Small intestine (tissue), 16 donors: ENCODE measurements at places on chromosomes 11 and 22. TPM values are rescaled to one million over a fixed set of nuclear protein-coding genes. Genes with fewer than 3 reads are reported as not detected.

DNA sequence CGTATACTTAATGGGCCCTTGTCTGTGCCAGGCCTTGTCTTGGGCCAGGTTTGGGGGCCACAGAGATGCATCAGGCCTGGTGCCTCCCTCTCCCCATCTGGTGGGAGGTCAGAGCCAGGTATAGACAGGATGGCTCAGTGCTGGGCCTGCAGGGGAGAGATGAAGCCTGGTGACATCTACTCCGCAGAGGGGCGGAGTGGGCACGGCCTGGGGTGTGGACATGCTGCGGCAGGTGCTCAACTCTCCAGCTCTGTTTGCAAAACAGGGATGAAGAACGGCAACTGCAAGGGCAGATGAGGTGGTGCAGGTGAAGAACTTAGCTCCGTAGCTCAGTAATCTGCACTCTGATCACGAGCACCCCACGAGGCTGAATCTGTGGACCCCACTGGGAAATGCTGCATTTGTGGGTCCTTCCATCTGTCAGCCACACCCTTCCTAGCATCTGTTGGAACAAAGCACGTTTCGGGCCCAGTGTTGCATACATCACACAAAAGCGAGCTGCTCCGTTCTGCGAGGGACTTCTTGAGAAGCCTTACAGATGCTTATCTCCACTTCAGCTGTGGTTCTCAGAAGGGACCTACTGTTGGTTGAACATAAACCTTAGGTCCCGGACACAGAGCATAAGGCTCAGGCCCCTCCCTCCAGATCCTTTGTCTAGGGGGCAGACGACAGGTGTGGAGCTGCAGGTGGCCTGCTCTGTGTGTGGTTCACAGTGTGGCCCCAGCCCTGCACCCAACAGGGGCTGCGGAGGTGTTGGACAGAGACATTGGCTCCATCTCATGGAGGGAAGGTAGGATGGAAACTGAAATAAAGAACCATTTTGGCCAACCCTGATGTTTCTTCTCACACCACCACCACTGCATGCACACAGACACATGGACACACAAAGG, 78.3 kb downstream of the LRRC32 start:
- no peak overlapping the region for H3K4me3 ChIP-seq
- no peak for DNase-seq
- H3K4me1 ChIP-seq, result no peaks in the 10 kb centered on the region
- no peaks in the 10 kb centered on the region for H3K36me3 ChIP-seq
- no peaks in the 10 kb centered on the region for H3K27me3 ChIP-seq
- H3K27ac ChIP-seq, result peak overlapping the region; percentile 14

GRCh38 chr11:230431-230830, 5.7 kb downstream of the SIRT3 start:
- H3K4me1 ChIP-seq, result peaks cover 10% of the 10 kb centered on the region
- no peak overlapping the region for H3K4me3 ChIP-seq
- H3K36me3 ChIP-seq, result peaks cover 2% of the 10 kb centered on the region
- no peak overlapping the region for H3K27ac ChIP-seq
- DNase-seq, result no peak
- no peaks in the 10 kb centered on the region for H3K27me3 ChIP-seq

Gene GPR83
- polyA plus RNA-seq, result 0.13 TPM

DNA sequence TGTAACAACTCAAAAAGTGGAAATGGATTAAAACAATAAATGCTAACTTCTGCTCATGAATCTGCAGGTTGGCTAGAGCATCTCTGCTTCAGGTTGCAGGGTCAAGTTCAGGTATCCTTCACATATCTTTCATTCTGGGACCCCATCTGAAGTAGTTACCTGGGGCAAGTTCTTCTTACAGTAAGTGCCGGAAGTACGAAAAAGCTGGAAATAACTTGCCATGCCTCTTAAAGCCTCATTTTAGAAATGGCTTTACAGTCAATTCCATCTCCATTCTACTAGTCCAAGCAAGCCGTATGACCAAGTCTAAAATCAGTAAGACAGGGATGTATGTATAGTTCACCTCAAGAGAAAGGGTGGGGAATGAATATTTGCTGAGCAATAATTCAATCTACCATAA, 93.7 kb downstream of the FCHSD2 start:
- H3K27me3 ChIP-seq, result no peaks in the 10 kb centered on the region
- no peak overlapping the region for H3K4me3 ChIP-seq
- peak overlapping the region; percentile 3 for H3K27ac ChIP-seq
- peaks cover 5% of the 10 kb centered on the region for H3K4me1 ChIP-seq
- DNase-seq, result no peak
- H3K36me3 ChIP-seq, result no peaks in the 10 kb centered on the region
